ENCODE measurements at places on chromosomes 11 and 22. TPM values are rescaled to one million over a fixed set of nuclear protein-coding genes. Genes with fewer than 3 reads are reported as not detected.
A peak's percentile ranks its signal among the peaks of the same experiment; 100 is the strongest.

DNA sequence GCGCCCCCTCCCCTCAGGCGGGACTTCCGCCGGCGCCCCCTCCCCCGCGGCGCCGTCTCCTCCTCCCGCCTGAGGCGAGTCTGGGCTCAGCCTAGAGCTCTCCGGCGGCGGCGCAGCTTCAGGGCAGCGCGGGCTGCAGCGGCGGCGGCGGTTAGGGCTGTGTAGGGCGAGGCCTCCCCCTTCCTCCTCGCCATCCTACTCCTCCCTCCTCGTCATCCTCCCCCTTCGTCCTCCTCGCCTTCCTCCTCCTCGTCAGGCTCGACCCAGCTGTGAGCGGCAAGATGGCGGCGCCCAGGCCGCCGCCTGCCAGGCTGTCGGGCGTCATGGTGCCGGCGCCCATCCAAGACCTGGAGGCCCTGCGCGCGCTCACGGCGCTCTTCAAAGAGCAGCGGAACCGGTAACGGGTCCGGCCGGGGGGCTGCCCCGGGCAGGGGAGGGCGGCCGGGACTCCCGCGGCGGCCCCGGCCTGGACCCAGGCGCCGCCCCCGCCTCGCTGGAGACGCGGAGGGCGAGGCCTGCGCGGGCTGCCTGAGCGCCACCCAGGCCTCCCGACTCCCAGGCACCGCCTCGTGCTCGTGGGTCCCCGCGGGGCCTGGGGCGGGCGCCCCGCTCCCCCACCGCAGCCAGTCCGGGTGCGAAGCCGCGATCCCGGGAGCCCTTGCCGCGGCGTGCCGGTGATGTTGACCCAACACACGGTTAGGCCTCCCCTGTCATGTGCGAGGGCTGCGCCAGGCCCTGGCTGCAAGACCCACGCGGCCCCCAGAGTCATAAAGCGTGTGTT, at the start of gene ATXN10:
ATXN10 (plus strand) TSS at position 52 of the 781 bp plus-strand sequence; CDS start at position 282, 230 bp downstream.
- peak; percentile 92 for DNase-seq
- peak within 1 kb of the TSS; percentile 84 for H3K4me3 ChIP-seq
- peak within 1 kb of the TSS; percentile 82 for H3K27ac ChIP-seq
- peaks cover 7% of the 10 kb centered on the region for H3K36me3 ChIP-seq
- H3K4me1 ChIP-seq = peaks cover 14% of the 10 kb centered on the region
- H3K27me3 ChIP-seq = no peaks in the 10 kb centered on the region

DNA sequence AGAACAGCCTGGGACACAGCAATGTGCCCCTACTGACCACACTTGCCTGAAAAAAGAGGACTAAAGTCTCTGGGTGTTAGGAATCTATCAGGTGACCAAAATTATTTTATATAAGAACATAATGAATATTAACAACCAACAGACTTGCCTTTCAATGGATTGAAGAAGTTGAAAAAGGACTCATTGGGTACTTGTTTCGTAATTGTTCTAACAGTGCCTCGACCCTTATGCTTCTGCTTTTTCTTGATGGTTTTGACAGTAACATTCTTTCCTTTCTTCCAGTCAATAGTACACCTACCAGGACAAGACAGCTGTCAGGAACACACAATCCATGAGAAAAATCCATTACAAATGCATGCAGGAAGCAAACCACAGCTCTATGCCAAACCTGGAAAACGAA, 29.0 kb upstream of the PHLDA2 start:
- H3K36me3 ChIP-seq = peaks cover 86% of the 10 kb centered on the region
- no peak overlapping the region for H3K27ac ChIP-seq
- no peaks in the 10 kb centered on the region for H3K27me3 ChIP-seq
- H3K4me1 ChIP-seq = no peaks in the 10 kb centered on the region
- H3K4me3 ChIP-seq = no peak overlapping the region

GRCh38 chr11:112794331-112794846, 166.8 kb upstream of the NCAM1 start:
- peak; percentile 87 for DNase-seq
- H3K4me1 ChIP-seq = peaks cover 46% of the 10 kb centered on the region
- H3K36me3 ChIP-seq = no peaks in the 10 kb centered on the region
- H3K27ac ChIP-seq = peak overlapping the region; percentile 8
- H3K27me3 ChIP-seq = no peaks in the 10 kb centered on the region

DNA sequence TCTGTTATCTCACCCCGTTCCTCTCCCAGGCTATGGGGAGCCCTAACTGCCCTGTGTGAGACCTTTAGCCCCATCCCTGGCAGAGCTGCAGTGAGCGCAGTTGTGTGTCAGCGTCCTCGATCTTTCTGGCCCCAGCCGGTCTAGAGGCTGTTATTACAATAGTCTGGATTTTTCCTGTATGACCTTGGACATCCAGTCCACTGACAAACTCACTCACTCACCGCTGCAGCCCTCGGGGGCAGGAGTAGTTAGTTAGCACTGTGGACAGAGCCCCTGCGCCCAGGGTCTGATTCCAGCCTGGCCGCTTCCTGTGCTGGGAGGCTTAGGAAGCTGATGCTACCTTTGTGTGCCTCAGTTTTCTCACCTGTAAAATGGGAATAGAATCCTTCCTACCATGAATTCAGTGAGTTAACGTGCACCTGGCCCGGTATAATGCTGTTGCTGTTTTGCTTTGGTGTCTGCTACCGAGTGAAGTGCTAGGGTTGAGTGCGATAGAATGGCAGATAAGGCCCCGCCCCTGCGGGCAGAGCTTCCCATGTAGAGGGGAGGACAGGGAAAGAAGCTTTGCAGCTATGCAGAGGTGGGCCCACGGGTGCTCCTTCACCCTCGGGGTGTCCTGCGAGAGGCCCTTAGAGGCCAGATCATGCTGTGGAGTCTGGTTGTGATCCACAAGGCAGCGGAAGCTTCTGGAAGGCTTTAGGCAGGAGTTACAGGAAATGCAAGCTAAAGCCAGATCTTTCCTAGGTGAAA, 3.0 kb downstream of the LRP5 start:
- peak overlapping the region; percentile 91 for H3K27ac ChIP-seq
- peak overlapping the region; percentile 68 for H3K4me3 ChIP-seq
- no peaks in the 10 kb centered on the region for H3K36me3 ChIP-seq
- peaks cover 3% of the 10 kb centered on the region for H3K27me3 ChIP-seq
- peak; percentile 64 for DNase-seq
- H3K4me1 ChIP-seq = peaks cover 53% of the 10 kb centered on the region

DNA sequence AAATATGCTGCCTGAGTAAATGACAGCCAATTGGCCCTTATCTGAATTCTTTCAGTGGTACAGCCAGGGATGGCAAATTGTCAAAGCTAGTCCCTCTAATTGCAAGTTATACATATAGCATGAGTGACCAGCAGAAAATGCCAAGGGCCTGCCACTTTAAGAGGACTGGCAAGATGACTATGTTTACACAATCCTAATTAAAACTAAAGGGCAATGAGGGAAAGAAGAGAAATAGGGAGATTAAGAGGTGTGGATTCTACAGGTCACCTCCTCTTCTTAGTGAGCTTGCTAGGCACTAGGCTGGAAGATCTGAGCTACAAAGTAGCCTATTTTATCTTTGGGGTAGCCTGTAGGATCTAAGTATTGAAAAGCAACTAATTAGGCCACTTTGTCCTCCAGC, 13.5 kb downstream of the NUMA1 start:
- no peaks in the 10 kb centered on the region for H3K27me3 ChIP-seq
- no peak overlapping the region for H3K4me3 ChIP-seq
- peaks cover 8% of the 10 kb centered on the region for H3K36me3 ChIP-seq

DNA sequence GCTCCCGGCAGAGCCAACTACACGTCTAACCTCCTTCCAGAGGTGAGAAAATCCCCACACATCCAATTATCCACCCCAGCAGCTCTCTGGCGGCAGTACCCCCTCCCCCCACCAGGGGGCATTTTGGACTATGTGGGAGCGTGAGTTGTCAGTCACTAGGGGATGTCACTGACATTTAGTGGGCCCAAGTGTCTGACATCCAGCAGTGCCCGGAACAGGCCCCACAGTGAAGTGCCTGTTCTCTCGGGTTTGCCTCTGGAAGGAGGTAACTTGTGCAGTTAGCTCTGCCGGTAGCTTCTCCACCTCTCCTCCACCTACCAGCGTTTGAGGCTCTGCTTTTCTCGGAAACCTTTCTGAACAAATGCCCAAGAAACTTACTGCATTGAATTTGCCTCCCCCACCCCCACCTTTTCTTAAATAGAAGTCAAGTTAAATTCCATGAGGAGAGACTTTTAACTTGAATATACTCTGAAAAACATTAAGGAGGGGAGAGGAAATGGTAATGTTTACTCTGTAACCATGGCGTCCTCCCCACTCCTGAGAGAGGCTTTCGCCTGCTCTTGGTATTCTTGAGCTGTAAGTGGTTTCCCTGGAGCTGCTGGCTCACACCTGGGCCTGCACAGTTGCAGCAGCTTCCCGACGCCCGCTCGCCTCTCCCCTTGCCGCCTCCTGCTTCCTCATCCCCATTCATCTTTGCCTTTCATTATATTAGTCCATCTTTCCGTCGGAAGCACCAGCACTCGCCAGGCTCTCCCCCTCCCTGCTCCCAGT, 112.8 kb downstream of the WNT7B start:
- H3K36me3 ChIP-seq = peaks cover 5% of the 10 kb centered on the region
- peaks cover 43% of the 10 kb centered on the region for H3K27me3 ChIP-seq
- peak; percentile 94 for DNase-seq
- H3K4me3 ChIP-seq = no peak overlapping the region
- H3K27ac ChIP-seq = peak overlapping the region; percentile 40

DNA sequence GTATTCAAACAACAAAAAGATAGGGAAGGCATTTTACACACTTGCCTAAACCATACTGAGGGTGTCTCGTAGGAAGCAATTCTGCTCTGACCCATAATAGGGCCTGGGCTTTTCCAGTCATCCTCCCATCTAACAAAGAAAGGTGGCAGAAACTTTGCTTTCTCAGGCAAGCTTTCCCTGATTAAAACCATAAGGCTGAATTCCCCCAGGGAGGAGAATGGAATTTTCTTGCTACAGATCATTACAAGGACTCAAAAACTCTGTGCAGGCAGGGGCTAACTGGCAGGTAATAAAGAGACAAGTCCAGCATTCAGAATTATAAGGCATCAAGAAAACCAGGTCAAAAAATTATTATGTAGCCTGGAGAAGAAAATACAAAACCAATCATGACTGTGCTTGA, 90.4 kb downstream of the RBFOX2 start:
- peak; percentile 56 for DNase-seq
- no peaks in the 10 kb centered on the region for H3K36me3 ChIP-seq
- no peaks in the 10 kb centered on the region for H3K27me3 ChIP-seq

GRCh38 chr11:117686711-117687110, 110.3 kb downstream of the DSCAML1 start:
- H3K27me3 ChIP-seq = peaks cover 19% of the 10 kb centered on the region
- H3K4me1 ChIP-seq = peaks cover 7% of the 10 kb centered on the region
- H3K27ac ChIP-seq = no peak overlapping the region
- H3K4me3 ChIP-seq = no peak overlapping the region
- no peaks in the 10 kb centered on the region for H3K36me3 ChIP-seq
- no peak for DNase-seq

Gene PANX3
- 0.04 TPM for total RNA-seq

DNA sequence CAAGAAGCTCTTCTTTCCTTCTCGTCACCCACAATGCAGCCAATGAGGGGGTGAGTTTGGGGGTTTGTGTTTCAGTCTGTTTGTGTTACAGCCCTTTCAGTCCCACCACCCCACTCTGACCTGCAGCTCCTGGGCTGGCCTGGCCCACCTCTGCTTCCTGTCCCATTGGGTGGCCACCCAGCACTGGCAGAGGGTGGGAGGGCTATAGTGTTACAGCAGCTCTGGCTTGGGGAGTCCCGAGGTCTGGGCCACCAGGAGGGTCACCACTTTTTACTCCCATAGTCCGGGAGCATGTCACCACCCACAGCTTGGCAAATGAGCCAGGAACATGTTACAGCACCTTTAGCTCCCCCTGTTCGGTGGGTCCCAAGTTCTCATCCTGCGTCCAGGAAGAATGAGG, 1.7 kb upstream of the OR10S1 start:
- H3K4me3 ChIP-seq = no peak overlapping the region
- no peak overlapping the region for H3K27ac ChIP-seq
- no peaks in the 10 kb centered on the region for H3K4me1 ChIP-seq
- no peaks in the 10 kb centered on the region for H3K27me3 ChIP-seq
- no peaks in the 10 kb centered on the region for H3K36me3 ChIP-seq

Gene ADAMTS8
- 5.3 TPM for total RNA-seq

Gene TMEM135
- 15.3 TPM for total RNA-seq

- DNase-seq = peak; percentile 88
- no peak overlapping the region for H3K4me3 ChIP-seq
These were observed 63.5 kb downstream of the SIK2 start for GRCh38 chr11:111665777-111666176.

Gene SLCO2B1
- total RNA-seq = 8.2 TPM

DNA sequence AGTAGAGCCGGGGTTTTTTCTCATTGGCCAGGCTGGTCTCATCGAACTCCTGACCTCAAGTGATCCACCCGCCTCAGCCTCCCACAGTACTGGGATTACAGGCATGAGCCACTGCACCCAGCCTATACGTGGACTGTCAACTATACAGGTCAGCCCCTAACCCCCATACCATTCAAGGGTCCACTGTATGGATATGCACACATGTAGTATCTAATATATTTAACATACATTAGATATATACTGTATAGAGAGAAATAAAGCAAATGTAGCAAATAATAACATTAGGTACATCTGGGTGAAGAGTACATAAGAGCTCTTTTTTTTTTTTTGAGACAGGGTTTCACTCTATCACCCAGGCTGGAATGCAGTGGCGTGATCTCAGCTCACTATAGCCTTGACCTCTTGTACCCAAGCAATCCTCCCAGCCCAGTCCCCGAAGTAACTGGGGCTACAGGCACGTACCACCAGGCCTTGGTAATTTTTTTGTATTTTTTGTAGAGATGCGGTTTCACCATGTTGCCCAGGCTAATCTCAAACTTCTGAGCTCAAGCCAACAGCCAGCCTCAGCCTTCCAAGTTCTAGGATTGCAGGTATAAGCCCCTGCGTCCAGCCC, 1.5 kb upstream of the ATP5MGL start:
- H3K27me3 ChIP-seq = no peaks in the 10 kb centered on the region
- DNase-seq = no peak
- H3K4me3 ChIP-seq = no peak overlapping the region
- H3K4me1 ChIP-seq = peaks cover 45% of the 10 kb centered on the region
- peaks cover 11% of the 10 kb centered on the region for H3K36me3 ChIP-seq

Measured in muscle of leg (tissue), 16 donors.